Activated naive CD8-positive, alpha-beta T cell treated with anti-CD3 and anti-CD28 coated beads, Interleukin-2, amount 50 U/mL, for 24 hours (primary cell): ENCODE measurements at places on chromosomes 11 and 22.

DNA sequence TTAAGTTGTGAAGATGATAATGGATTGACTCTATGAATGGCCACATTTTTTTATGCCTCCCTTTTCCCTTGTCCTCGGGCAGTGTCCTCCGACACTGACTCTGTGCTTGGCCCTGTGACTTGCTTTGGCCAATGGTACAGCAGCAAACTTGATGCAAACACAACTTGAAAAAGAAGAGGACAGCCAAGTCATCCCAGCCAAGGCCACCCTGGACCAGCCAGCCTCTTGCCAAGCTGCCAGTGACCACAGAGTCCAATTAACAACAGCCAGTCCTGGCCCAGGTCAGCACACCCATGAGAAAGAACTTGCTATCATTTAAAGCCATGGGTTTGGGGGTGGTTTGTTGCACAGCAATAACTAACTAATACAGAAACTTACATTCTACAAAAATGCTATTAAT is 63.4 kb upstream of the SLC35C1 start:
- DNase-seq, result no peak

DNA sequence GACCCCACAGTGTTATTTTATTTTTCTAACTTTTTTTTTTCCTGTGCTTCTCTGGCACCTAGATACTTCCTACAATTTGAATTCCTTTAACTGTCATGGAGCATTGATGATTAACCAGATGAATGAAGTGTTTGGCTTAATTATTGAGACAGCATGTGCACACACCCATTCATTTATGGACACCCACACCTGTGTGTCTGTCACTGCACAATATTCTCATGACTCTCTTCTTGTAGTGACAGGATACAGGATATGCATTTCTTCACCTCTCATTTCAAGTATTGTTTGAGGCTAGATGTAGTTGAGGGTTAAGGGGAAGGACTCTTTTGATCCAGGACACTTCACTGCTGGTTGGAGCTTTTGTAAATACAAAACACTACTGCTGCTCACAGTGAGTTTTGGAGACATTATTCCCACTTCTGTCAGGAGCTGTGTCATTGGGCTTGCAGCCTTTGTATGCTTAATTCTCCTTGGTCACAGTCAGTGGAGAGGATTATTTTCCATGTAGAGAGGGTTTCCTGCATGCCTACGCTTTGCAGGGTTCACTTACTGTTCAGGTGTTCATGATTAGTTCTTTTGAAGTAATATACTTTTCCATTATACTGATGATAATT is 33.5 kb downstream of the SPECC1L start:
- DNase-seq, result no peak

- peak; percentile 17 for DNase-seq
Observed at GRCh38 chr11:69444381-69445130, 36.9 kb upstream of the LINC01488 start.

DNA sequence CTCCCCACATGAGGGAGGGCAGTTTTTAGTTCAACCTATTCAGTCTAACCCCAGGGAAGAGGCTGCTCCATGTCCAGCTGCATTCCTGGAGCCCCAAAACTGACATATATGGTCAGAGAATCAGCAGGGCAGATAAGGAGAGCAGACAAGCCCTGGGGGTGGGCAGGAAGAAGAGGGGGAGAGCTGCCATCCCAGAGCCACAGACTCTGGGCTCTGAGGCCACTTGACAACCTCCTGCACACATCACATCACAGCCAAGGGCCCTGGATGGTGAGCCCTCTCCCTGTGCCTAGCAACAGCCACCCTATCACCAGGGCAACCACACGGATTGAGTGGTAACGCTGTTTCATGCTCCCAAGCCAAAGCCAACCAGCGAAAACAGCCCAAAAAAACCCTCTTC is 3.1 kb downstream of the ARHGAP1 start:
- DNase-seq, result no peak

- DNase-seq, result no peak
Observed at GRCh38 chr22:50672041-50672440, 582 bp upstream of the SHANK3 start.

GRCh38 chr22:18012531-18012930 is 11.8 kb downstream of the MICAL3 start:
- no peak for DNase-seq

DNA sequence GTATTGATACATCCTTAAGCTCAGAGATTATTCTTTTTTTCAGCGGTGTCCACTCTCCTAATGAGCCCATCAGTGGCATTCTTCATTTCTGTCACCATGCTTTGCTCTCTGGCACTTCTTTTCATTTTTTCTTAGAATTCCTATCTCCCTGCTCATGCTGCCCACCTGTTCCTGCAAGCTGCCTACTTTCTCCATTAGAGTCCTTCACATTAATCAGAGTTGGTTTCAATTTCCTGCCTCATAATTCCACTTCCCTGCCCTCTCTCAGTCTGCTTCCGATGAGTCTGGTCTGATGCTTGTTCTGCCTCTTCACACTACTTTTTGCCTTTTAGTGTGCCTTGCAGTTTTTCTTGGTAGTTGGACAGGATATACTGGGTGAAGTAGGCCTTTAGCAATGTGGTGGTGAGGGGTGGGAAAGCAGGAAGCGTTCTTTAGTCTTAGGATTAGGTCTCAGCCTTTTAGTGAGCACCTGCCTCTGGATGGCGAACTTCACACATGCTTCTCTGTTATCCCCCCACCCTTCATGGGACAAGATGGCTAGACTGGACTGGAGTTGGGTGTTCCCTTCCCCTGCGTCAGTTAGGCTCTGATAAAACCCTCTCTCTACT is 53.6 kb downstream of the CECR2 start:
- no peak for DNase-seq

GRCh38 chr11:42490506-42490905 is 821.3 kb upstream of the API5 start:
- DNase-seq, result no peak

DNA sequence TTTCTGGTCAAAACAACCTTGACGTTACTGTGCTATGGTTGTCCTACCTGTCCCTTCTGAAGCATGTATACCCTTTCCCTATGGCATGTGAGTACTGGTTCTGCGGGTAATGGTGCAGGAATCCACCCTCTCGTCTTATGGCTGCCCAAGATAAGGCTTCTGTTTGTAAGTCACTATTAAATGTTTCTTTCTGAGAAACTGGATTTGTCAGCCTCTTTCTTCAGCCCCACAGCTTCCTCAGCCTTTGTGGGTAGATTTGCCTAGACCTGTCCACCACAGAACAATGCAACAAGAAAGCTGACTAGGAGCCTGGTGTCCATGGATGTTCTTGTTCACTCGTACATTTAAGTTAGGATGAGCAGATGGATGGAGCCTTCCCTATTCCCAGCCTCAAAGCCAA is 14.4 kb downstream of the MMP7 start:
- no peak for DNase-seq

DNA sequence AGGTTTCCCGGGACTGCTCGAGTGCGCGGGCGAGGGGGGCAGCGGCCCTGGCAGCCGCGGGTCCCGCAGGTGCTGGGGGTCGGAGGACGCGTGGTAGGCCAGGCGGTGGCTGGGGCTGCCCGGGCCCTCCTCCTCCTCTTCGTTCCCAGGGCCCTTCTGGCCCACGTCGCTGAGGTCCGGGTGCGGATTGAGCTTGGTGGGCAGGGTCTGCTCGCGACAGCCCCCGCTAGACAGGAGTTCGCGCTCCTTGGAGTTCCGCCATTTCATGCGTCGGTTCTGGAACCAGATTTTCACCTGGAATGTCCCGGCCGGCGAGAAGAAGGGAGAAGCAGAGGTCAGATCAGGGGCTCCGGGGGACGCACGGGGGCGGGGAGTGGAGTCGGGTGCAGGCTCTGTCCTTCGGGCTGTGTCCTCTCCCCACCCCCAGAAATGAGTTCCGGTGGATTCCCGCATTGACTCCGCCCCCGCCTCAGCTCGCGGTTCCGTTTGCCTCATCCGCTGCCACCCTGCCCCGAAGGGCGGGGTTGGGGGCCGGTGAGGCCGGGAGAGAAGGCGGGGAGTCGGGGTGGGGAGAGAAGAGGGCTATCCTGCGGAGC is 3.9 kb downstream of the DBX1 start:
- DNase-seq, result no peak

DNA sequence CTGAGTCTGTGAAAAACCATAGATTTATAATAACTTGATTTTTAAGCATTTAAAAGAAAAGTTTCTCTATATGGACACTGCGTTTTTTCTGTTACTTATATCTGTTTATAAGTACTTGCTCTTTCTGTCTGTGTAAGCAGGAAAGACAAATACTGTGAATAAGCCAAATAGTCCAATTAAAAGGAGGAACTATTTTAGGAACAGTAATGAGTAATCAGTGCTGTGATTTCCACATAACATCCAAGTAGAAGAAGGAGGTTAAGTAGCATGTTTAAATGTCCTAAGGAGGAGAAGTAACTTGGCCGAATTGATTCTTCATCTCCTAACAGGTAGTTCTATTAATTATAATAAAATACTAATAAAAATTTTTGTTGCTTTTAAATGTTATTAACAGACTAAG is 40.8 kb downstream of the ZNF214 start:
- DNase-seq, result no peak

GRCh38 chr22:40401981-40402406 is 31.6 kb downstream of the SGSM3 start:
- DNase-seq, result peak; percentile 32

- no peak for DNase-seq
Observed at GRCh38 chr22:38236786-38237185, 35.0 kb downstream of the MAFF start.

DNA sequence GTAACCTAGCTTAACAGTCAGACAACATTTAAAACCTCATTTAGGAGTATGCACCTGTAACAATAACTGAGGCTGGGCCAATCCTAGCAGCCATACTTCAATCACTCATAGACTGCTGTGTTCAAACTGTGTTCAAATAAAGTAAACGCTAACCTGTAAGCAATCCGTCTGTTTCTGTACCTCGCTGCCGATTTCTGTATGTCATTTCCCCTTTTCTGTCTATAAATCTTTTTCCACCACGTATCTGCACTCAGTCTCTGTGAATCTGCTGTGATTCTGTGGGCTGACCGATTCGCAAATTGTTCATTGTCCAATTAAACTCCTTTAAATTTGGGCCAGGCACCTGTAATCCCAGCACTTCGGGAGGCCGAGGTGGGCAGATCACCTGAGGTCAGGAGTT is 12.3 kb downstream of the APOBEC3H start:
- no peak for DNase-seq

- DNase-seq, result no peak
Observed at GRCh38 chr22:23163665-23164064, 16.6 kb upstream of the BCR start.

DNA sequence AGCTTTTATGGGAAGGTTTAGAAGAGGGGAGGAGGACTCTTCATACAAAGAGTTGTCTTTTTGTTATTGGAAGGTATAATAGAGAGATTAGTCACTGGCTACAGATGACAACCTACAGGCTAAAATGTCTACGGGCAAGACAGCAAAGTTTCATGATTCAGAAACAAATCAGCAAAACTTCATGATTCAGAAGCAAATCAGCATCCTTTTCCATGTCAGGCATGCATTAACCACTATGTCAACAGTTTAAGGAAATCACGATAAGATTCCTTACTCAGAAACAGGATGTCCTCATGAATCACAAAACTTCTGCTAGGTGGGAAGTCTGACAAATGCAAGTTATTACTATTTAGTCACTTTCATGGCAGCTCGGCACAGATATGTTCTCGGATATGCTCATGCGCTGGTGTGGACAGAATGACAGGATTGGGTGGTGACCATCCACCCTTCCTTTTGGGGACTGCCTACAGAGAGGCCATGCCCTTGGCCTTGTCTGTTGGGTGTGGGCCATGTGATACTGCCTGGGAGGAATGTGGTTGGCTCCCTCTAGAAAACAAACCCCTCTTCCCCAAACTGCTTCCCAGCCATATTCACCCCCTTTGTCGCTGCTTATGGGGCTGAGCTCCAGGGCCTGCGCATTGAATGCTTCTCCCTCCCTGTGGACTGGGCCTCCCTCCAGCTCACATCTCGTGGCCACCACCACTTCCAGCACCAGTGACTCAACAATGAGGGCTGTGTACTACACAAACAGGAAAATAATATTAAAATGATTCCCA is 10.1 kb downstream of the C11orf91 start:
- no peak for DNase-seq

DNA sequence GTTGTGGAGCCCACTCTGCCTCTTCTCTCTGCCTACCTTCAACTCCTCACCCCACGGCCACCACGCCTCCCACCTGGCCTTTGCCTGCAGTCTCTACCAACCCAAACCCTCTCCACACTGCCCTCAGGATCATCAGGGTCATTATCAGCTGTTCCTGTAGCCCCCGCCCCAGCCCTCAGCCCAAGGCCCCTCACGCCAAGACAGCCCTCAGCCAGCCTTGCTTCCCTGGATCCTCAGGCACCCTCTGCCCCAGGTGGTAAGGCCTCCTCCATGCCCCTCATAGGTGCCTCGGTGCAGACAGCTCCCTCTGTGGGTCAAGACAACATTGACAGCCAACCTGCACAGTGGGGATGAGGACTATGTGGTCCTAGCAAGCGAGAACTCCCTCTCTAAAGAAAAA is 1.7 kb downstream of the SBF1 start:
- peak; percentile 52 for DNase-seq

GRCh38 chr11:124752471-124753102 is 532 bp upstream of the VSIG2 start:
- no peak for DNase-seq

GRCh38 chr11:118124929-118125535 is 27.6 kb downstream of the SCN4B start:
- no peak for DNase-seq

GRCh38 chr11:65321828-65322485 is 7.3 kb downstream of the CDC42EP2 start:
- no peak for DNase-seq

DNA sequence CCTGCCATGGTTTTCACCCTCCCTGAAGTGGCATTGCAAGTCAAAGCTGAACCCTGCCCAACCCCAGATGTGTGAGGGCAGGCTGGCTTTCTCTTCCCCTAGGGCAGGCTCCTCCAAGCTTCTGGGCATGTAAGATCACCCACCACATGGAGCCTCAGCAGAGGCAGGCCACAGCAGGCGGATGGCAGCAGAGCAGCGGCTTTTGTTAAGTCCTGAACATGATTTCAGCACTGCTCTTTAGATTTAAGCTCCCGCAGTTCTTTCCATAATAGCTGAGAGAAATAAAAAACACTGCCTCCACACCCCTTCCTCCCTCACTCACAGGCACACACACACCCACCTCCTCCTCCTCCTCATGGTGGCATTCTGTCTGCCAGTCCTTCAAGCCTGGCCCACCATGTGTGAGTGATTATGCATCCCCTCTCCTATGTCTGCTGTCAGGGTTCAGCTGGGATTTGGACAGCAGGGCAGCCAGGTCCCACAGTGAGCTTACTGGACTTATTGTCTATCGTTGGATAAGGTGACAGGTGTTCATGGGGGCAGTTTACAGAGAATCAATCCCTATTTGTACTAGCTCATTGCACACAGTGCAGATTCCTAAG is 5.0 kb upstream of the NTM start:
- DNase-seq, result no peak

GRCh38 chr11:27916541-27917100 is 191.3 kb downstream of the KIF18A start:
- no peak for DNase-seq
